Brain microvascular endothelial cell (primary cell): ENCODE measurements at places on chromosomes 6 and 20.

GRCh38 chr6:43278524-43279078 lies 19.5 kb upstream of the SLC22A7 start:
- DNase-seq = no peak

DNA sequence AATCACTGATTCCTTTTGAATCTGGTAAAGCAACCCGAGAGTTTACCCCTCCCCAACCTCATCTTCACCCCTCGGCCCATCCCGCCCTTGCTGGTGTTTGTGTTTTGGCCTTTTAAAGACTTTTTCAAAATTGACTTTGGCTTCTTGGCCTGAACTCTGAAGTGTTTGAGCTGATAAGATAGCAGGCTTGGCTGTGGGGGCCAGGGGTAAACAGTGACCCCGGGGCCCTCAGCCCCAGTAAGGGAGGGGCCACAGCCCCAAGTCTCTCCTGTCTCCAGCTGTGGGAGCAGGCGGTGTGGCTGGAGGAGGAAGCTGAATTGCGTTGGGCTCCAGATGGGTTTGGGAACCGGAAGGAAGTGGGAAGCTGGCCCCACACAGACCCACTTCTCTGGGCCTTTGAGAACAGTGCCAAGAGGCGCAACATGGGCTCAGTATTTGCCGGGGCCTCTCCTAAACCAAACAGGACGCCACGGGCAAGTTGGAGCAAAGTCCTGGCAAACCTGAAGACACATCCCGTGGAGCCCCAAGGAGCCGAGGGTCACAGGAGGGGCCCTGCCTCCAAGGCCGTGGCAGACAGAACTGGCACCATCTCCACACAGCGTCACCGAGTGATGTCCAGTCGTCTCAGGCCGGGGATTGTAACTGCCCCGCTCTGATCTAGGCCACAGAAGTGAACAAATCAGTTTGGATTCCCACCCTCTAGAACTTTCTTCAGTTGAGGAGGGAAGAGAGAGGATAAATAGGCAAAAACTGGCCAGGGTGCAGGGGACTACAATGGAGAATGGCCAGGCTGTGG lies 54.3 kb upstream of the PTPN1 start:
- no peak for DNase-seq

- no peak for DNase-seq
Observed at GRCh38 chr6:33820243-33820642, 16.4 kb upstream of the MLN start.

GRCh38 chr6:52087498-52087999 lies at the start of gene PKHD1:
Gene PKHD1 (minus strand): TSS chr6:52087613. CDS start chr6:52084933, 2,680 bp downstream.
- DNase-seq = no peak

- no peak for DNase-seq
Observed at GRCh38 chr6:169913096-169913638, 161.7 kb downstream of the ERMARD start.

DNA sequence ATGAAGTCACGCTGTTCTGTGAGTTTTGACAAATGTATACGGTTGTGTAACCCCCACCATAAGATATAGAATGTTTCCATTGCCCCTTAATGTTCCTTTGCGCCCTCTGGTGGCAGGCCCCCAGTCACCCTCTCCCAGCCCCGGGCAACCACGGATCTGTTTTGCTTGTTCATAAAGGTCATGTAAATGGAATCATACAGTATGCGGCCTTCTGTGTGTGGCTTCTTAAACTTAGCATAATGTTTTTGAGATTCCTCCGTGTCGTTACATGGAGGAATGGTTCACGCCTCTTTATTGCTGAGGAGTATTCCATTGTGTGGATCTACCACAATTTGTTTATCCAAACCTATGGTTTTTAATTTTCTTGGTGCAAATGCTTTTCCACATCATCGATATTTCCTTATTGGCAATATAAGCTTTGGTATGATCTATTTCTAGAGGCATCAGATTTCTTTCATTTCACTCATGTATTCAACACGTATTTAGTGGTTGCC lies 28.4 kb downstream of the LYRM2 start:
- DNase-seq = peak; percentile 36

GRCh38 chr6:134173936-134174671 lies 121.7 kb upstream of the SLC2A12 start:
- peak; percentile 75 for DNase-seq

DNA sequence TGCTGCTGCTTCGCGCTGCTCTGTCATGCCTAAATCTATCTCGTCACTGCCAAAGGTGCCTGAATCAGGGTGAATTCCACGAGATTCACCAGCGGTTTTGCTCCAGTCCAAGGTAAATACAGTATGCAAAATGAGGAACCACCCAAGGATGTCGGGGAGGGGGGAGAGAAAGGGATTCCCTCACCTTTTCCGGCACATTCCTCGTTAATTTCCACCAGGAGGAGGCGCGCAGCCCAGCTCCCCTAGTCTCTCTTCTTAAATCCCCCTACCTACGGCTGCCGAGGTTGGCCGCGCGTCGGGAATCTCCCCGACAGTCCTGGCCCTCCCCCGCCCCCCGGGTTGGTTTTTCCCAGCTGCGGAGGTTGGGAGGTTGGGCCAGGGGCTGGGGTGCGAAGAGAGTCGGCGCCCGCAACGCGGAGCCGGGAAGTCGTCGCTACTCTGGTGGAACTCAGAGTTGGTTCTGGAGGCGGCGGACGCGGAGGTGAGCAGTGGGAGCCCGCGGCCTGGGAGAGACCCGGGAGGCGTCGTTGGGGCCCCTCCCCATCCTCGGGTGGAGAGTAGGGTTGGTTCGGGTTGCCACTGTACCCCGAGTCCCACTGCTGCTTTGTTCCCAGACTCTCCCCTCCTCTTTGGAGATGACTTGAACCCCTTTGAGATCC lies at the start of gene TPBG:
TPBG (plus strand) TSS at position 390 of the 659 bp plus-strand sequence. CDS start 1,145 bp downstream, outside the sequence.
- peak; percentile 47 for DNase-seq

GRCh38 chr6:38423746-38424145 lies 216.0 kb downstream of the BTBD9 start:
- no peak for DNase-seq

DNA sequence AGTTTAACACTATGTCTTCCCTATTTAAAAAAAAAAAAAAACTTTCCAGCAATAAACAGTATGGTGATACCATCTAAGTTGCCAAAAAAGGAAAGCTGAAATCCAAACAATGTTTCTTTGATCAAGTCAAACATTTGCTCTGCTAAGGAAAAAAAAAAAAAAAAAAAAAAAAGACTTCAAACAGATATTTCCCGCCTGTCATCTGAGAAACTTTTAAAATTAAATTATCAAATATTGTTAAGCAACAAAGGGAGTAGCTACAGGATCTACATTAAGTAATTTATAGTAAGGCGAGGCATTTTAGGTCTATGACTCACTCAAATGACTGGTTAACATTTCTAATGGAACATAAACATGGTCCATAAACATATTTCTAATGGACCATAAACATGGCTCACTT lies 121.2 kb downstream of the DST start:
- DNase-seq = no peak

DNA sequence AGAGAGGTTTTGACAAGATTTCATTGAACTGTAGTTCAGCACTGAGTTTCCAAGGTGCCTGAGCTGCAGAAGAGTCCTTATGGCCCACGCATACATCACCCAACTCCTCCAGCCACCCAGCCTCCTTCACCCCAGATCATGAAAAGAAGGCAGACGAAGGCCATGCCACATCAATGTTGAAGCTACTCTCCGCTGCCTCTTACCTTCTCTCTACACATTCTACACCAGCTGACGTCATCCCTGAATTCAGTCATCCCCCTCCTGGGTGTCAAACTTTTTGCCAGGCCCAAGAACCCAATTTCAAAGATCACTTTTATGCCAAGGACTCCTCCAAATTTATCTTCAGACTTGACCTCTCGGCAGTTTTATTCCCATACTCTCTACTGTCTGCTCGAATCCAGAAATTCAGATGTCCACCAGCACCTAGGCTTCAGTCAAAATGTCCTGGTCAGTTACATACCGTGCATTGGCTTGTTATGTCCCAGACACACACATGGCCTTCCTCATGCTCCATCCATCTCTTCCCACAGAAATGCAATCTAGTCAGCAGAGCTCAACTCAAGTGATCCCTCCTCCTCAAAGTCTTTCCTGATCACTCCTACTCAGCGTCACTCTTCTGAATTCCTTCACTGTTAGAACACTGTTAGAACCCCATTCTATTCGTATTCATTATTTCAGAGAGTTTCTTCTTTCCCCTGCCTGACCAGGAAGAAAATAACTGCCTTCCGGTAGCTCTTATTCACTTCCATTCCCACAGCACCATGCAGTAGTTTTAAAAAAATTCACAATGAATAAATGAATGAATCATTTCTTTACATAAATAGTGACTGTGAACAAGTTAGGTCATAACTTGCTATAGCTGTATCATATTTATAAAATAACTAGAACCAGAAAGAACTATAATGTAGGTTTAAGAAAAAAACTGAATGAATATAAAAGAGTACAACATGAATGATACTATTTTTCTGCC lies 11.5 kb downstream of the ATXN1 start:
- peak; percentile 22 for DNase-seq

DNA sequence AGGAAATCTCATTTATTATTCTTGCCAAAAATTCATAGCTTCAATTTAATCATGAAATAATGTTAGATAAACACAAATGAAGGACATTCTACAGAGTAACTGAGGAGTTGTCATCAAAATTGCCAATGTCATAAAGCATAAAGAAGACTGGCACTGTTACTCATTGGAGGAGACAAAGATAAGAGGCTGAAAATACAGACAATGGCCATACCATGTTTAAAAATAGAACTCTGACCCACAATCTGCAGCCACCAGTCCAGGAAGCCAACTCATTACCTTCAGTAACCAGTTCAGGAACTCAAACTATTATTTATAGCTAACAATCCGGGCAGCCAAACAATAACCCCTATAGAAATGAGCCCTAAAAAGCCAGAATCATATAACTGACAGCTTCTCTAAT lies 795.6 kb downstream of the TENT5A start:
- no peak for DNase-seq

DNA sequence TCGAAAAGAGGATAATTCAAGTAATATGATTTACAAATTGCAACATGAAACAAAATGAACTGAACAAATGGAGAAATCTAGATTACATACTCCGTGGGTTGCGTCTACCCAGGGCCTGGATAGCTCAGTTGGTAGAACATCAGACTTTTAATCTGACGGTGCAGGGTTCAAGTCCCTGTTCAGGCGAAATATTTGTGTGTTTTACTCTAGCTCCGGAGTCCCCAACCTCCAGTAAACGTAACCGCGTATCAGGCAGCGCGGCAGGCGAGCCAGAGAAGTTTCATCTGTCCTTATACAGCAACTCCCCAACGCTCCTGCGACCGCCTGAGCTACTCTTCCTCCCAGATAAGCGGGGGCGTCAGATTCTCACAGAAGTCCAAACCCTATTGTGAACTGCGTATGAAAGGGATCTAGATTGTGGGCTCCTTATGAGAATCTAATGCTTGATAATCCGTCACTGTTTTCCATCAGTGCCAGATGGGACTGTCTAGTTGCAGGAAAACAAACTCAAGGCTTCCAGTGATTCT lies 176.1 kb downstream of the TRIM27 start:
- DNase-seq = peak; percentile 98

GRCh38 chr6:105259913-105260889 lies 80.4 kb upstream of the POPDC3 start:
- DNase-seq = no peak

DNA sequence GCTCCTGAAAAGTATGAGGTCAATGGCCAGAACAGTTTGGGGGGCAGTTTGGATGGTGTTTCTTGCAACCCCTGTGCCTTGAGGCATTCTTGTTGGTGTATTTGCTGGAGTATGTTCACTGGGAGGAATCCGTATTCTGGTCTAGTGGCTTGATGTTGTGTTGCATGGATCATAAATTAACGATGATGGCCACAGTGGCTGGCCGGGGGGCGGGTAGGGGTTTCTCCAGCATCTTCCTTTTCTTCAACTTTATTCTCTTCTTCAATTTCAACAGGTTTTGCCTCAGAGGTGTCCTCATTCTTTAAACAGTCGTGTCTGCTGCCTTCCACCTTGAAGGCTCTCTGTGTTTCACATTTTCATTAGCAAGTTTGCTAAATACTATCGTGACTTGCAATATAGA lies 43.0 kb upstream of the THBS2 start:
- no peak for DNase-seq

DNA sequence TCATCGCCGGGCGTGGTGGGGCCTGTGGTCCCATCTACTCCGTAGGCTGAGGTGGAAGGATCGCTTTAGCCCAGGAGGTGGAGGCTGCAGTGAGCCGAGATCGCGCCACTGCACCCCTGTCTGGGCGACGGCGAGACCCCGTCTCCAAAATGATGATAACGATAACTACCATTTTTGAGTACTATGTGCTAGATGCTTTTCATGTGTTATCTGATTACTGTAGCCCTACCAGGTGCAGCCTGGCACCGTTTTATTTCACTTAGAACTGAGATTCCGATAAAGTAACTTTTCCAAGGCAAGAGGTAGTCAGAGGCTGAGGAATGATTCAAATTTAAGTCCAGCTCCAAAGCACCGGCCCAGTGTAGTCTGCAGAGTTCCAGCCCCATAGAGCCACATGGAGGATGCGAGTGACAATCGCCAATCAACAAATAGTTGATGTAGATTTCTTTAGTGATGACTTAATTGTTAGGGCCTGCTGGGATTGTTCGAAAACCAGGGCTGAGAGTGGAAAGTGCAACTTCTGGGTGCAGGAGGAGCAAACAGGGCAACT lies 727 bp downstream of the ERMARD start:
- DNase-seq = no peak
